Parietal lobe (tissue), 2 donors: ENCODE measurements at places on chromosomes 5 and 9. TPM values are rescaled to one million over a fixed set of nuclear protein-coding genes. Genes with fewer than 3 reads are reported as not detected.

Gene RMRP
- total RNA-seq, result 78,439 TPM

Gene WHRN
- total RNA-seq, result 1.9 TPM

Gene SYNPO
- 4.4 TPM for total RNA-seq

Gene GFPT2
- total RNA-seq, result 18.5 TPM

Gene SPATA6L
- total RNA-seq, result 13.8 TPM

Gene PCDHB9
- 11.9 TPM for total RNA-seq

Gene DOK3
- 9.1 TPM for total RNA-seq

Gene ACTBL2
- total RNA-seq, result not detected

Gene HMCN2
- 0.31 TPM for total RNA-seq
